Stimulated activated CD4-positive, alpha-beta T cell treated with anti-CD3 and anti-CD28 coated beads, TNF-alpha, amount 100 ng/mL, for 24 hours (primary cell): ENCODE measurements at places on chromosomes 5 and 9.
A peak's percentile ranks its signal among the peaks of the same experiment; 100 is the strongest.

- DNase-seq, result no peak
Observed at GRCh38 chr9:115058175-115058574, 59.8 kb downstream of the TNC start.

DNA sequence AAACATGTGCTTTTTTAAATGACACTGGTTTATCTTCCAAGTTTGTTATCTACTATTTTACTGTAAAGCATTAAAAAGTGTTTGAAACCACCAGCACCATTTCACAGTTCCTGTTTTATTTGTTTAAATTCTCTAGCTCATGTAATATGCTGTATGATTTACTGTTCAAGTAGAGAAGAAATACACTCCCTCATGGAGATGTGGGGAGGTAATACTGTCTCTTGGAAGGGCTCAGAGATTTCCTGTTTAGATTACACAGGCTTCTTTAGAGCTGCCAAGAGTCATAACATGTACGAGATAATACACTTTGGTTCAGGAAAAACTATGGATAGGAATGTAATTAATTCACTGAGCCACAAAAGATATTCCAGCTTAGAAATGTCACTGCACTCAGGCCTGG lies 135.0 kb upstream of the CCDC152 start:
- no peak for DNase-seq

GRCh38 chr9:120308495-120308894 lies 271.5 kb downstream of the CDK5RAP2 start:
- DNase-seq, result no peak

- no peak for DNase-seq
Observed at GRCh38 chr5:76652809-76653414, 29.7 kb upstream of the F2RL2 start.

GRCh38 chr5:154196955-154197652 lies 6.6 kb downstream of the GALNT10 start:
- DNase-seq, result no peak

GRCh38 chr5:132481596-132482211 lies 8.9 kb downstream of the IRF1 start:
- DNase-seq, result no peak

- DNase-seq, result no peak
Observed at GRCh38 chr9:116362493-116362892, 208.9 kb downstream of the PAPPA start.

GRCh38 chr5:93320920-93321445 lies 260.0 kb downstream of the NR2F1-AS1 start:
- DNase-seq, result no peak

GRCh38 chr9:17387565-17387964 lies 191.3 kb upstream of the SH3GL2 start:
- DNase-seq, result no peak

DNA sequence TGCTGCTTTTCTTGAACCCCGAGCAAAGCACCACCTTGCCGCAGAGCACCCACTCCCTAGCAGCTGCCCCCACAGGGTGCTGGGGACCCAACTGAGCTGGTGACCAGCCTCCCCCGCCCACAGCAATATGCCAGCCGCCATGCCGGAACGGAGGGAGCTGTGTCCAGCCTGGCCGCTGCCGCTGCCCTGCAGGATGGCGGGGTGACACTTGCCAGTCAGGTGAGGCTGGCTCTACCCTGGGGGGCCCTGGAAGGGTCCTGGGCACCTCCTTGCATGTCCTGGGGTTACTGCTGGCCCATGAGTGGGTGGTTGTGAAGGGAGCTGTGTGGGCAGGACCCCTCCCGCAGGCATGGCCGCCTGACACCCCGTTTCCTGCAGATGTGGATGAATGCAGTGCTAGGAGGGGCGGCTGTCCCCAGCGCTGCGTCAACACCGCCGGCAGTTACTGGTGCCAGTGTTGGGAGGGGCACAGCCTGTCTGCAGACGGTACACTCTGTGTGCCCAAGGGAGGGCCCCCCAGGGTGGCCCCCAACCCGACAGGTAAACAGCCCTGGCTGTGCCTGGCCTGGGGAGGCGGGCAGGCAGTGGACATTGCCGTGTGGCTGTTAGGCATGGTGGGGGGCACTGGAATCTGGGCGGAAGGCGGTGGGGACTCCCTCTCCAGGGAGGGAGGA lies 7.2 kb downstream of the EGFL7 start:
- no peak for DNase-seq

GRCh38 chr5:108762660-108763059 lies 15.0 kb downstream of the FER start:
- DNase-seq, result no peak

DNA sequence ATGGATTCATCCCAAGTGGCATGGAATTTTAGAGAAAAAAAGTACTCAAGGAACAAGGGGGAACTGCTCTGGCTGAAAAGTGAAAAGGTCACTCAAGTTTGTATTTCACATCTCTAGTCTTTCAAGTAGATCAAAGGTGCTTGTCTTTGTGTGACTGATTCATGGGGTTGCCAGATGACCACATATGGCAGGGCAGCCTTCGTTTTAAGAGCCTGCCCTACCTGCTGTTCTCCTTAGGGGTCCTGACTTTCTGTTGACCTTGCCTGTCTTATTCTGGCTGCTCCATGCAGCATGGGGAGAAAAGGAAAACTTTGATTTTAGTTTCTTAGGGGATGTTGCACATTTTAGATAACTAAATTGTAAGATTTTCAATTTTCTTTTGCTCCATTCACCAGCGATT lies 877.7 kb downstream of the TLE1 start:
- no peak for DNase-seq

GRCh38 chr5:73693573-73694061 lies 67.6 kb downstream of the ARHGEF28 start:
- DNase-seq, result no peak

DNA sequence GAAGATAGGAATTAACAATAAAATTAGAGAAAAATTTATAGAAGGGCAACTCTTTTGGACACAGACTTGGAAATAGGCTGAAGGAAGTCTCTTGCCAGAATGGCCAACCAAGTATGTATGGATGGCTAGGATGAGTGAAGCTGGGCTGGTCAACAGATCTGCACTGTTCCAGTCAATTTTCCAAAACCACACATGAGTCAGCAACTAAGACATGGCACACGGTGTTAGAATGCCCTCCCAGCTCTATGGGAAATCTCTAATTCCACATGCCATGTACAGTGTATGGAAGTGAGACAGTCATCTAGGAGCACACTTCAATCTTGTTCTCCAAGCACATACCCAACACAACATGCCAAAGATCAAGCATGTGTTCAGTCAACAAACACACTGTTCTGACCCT lies 129.6 kb downstream of the GLIS3 start:
- no peak for DNase-seq

DNA sequence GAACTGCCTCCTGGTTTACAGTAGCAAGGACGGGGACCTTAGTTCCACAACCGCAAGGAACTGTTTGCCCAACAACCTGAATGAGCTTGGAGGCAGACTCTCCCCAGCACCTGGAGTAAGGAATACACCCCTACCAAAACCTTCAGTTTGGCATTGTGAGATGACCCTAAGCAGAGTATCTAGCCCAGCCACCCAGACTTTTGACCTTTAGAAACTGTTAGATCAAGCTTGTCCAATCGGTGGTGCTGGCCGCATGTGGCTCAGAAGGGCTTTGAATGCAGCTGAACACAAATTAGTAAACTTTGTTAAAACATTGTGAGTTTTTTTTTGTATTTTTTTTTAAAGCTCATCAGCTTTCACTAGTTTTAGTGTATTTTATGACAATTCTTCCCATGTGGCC lies 86.9 kb upstream of the C9orf72 start:
- no peak for DNase-seq

DNA sequence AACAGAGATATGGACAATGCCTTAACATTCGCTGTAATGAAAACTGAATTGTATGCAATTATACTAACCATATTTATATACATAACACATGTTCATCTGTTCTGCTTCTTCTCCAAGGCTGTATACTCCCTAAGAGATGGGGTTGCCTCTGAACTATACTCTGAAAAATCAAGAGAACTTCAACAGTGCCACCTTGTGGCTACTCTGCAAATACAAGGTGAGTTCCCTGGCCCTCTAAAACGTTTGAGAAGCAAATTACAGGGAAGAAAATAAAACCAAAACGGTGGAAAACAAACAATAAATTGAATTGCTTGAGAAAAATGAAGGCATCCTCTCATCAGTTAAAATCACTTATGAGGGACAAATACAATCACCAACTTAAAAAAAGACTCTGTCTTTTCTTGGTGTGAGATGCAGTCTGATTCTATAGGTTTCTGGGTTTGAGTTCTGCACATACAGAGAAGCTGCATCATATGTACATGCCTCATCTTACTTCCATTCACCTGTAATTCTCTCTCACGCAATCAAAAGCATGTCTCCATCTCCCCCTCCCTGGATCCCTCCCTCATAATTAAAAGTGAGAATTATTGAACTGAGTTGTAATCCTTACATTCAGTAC lies 98.6 kb downstream of the FBXW11 start:
- peak; percentile 45 for DNase-seq

GRCh38 chr9:34994900-34995669 lies 5.5 kb downstream of the DNAJB5 start:
- DNase-seq, result no peak

- DNase-seq, result no peak
Observed at GRCh38 chr5:53288511-53288910, 179.0 kb upstream of the MOCS2 start.

- no peak for DNase-seq
Observed at GRCh38 chr9:88230612-88231011, 92.3 kb upstream of the SPATA31C2 start.

GRCh38 chr5:4700069-4700468 lies 440.1 kb upstream of the ADAMTS16 start:
- no peak for DNase-seq

- DNase-seq, result peak; percentile 65
Observed at GRCh38 chr5:172716796-172717313, 54.1 kb downstream of the DUSP1 start.

GRCh38 chr5:157072508-157072907 lies 13.6 kb upstream of the HAVCR1 start:
- no peak for DNase-seq

DNA sequence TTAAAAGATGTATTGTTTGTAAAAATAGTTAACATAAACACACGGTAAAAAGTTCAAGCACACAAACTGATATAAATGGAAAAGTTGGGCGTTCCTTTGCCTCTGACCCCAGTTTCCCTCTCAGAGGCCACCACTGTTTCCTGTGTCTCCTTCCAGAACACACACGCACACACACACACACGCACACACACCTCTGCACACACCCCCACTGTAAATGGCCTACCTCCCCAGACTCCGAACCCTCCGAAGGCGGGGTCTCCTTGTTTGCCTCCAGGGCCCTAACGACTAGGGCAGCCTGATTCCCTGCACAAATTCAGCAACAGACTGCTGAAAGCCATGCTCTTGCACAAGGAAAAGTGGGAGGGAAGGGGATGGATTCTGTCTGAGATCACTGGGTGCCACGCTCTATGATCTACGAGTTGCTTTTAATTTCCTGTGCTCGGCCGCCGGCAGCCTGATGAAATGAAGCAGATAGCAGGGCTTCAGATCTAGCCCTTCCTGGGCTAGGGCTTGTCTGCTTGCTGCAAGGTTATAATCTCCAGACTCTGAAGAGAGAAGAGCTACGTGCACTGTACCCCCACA lies 184.0 kb upstream of the IL12B start:
- DNase-seq, result no peak

GRCh38 chr5:167575330-167575729 lies 716.1 kb upstream of the WWC1 start:
- DNase-seq, result no peak

DNA sequence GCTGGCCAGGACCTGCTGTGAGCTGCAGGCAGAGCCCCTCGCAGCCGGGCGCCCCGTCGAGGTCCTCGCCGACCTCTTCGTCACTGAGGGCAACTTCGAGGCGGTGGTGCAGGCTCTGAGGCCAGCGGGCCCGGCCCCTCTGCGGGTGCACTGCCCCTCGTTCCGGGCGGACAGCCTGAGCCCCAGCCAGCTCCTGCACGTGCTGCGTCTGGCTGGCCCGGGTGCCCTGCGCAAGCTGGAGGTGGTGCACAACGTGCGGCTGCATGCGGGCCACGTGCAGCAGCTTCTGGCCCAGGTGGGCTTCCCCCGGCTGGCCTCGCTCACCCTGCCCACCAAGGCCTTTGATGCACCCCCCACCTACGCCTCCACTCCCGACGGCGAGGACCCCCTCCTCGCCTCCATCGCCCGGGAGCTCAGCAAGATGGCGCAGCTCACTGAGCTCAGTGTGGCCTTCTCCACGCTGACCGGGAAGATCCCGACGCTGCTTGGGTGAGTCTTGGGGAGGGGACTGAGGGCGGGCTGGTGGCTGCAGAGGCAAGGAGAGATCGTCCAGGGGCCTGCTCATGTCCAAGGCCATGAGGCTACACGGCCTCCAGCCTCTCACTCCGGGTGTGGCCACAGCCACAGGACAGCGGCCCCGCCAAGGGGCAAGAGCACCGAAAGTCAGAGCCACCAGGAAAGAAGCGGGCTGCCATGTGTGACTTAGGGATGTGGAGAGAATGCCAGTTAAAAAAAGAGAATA lies 825 bp downstream of the LRRC14B start:
- no peak for DNase-seq

DNA sequence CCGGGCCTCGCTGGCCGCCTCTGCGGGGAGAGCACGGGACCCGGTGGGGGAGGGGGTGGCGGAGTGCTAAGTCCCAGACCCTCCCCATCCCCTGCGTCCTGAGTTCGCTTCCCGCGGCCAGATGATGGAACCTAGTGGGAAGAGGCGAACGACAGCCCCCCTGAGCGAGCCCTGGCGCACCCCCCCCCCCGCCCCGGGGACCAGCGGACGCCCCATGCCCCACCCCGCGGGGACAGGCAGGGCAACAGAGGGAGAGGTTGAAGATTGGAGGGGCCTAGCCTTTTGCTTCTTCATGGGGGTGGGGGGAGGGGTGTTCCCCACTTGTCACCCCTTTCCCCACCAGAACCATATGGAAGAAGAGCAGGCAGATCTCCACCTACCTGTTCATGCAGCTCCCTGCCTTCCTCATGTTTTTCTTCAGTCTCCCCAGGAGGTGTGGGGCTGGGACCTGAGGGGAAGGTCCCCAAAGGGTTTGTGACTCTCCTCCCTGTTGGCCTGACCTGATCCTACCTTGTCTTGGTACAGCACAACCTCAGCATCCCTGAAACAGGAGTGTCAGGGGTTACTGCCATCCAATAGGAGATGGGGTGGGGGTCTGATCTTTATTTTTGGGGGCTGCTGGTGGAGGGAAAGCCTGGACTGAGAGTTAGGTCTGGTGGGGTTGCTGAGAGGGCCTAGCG lies 485 bp downstream of the FAM53C start:
- no peak for DNase-seq

- DNase-seq, result no peak
Observed at GRCh38 chr5:109452661-109453060, 42.9 kb upstream of the PJA2 start.

DNA sequence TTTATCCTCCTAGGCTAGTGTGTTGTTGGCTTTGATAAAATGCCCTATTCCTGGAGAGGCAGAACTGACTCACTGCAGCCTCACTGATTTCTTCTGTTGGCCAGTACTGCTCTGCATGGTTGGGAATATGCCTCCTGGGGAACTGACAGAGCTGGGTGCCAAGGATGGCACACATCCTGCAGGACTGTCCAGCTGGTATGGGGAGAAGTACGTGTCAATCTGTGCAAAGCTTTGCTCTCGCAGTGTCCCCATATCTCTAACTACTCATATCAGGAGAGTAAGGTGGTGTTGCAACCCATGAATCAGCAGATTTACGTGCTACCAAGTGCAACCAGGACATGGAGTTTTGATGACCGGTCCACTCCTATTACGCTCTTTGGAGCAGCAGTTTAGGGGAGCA lies 74.7 kb downstream of the TEK start:
- no peak for DNase-seq
